ENCODE measurements at places on chromosomes 16 and 17. TPM values are rescaled to one million over a fixed set of nuclear protein-coding genes. Genes with fewer than 3 reads are reported as not detected.

Gene DNAAF8
- total RNA-seq, result not detected

Gene ASPHD1
- not detected for total RNA-seq

Gene KRT35
- total RNA-seq, result not detected

Gene ACSM5
- not detected for total RNA-seq

Gene SCGB1C2
- total RNA-seq, result not detected

Gene OSGIN1
- 27.6 TPM for total RNA-seq

Gene NAGS
- total RNA-seq, result 2.5 TPM

Gene HOXB6
- 3.1 TPM for total RNA-seq

Gene PMFBP1
- 1.1 TPM for total RNA-seq

Gene CIBAR2
- total RNA-seq, result not detected

Gene CDH3
- total RNA-seq, result 145 TPM

Gene SGCA
- 15.1 TPM for total RNA-seq

Gene PRAC1
- total RNA-seq, result not detected

Gene SLC38A10
- 47.7 TPM for total RNA-seq

Gene HSDL1
- total RNA-seq, result 7.9 TPM

Gene SEPTIN1
- 7.1 TPM for total RNA-seq

Gene INCA1
- total RNA-seq, result not detected

Gene GPR179
- total RNA-seq, result not detected

Gene HASPIN
- total RNA-seq, result 1.4 TPM

Gene SPIRE2
- 4.9 TPM for total RNA-seq

Gene CDT1
- 10.6 TPM for total RNA-seq

Gene TBX2
- total RNA-seq, result 3.4 TPM

Gene NPTX1
- total RNA-seq, result 0.15 TPM

Gene BAIAP3
- 0.70 TPM for total RNA-seq

Gene PITPNM3
- total RNA-seq, result 19.6 TPM

Gene POLG2
- 3.9 TPM for total RNA-seq

Gene TMEM98
- 40.8 TPM for total RNA-seq

Gene TMEM238L
- 4.8 TPM for total RNA-seq

Gene UNC13D
- total RNA-seq, result 17.0 TPM

Gene CD300E
- total RNA-seq, result 0.53 TPM

Gene CPNE7
- 2.5 TPM for total RNA-seq

Gene HBA1
- not detected for total RNA-seq

Measured in esophagus squamous epithelium (tissue), 5 donors.